ENCODE measurements at places on chromosomes 4 and X. TPM values are rescaled to one million over a fixed set of nuclear protein-coding genes. Genes with fewer than 3 reads are reported as not detected.

The ARAF gene
- total RNA-seq = 76.8 TPM

The NLGN3 gene
- total RNA-seq = 5.9 TPM

GRCh38 chr4:8315435-8316250 is 46.1 kb downstream of the HTRA3 start:
- H3K27me3 ChIP-seq = peaks cover 2% of the 10 kb centered on the region
- H3K36me3 ChIP-seq = peaks cover 2% of the 10 kb centered on the region
- peaks cover 15% of the 10 kb centered on the region for H3K4me1 ChIP-seq
- peak overlapping the region; percentile 93 for H3K27ac ChIP-seq
- DNase-seq = no peak

- peak; percentile 12 for DNase-seq
- H3K27ac ChIP-seq = no peak overlapping the region
- H3K36me3 ChIP-seq = no peaks in the 10 kb centered on the region
Observed at GRCh38 chr4:74675673-74676279, 118.5 kb downstream of the BTC start.

DNA sequence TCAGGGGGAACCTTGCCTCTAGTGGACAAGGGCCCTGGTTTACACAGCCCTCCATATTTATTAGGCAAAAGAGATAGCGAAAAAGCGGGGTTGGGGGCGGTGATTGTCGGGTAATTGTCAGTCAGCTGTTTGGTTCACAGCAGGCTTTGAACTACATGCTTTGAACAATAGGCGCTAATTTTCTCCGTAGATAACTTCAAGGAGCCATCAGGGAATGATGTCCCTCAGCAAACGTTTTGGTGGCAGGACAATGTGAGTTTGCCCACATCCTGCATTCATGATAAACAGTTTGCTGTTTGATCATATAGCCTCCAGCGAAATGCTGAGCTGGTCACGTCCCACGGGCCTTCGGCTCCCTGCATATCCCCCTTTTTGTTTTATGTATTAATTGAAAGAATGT is 65.2 kb downstream of the KANTR start:
- DNase-seq = no peak
- no peaks in the 10 kb centered on the region for H3K27me3 ChIP-seq
- no peak overlapping the region for H3K27ac ChIP-seq

The HS3ST1 gene
- 3.4 TPM for total RNA-seq

- peaks cover 16% of the 10 kb centered on the region for H3K27me3 ChIP-seq
- H3K4me1 ChIP-seq = peaks cover 20% of the 10 kb centered on the region
- DNase-seq = peak; percentile 21
- peak overlapping the region; percentile 86 for H3K4me3 ChIP-seq
Observed at GRCh38 chrX:133444952-133445831, 29.9 kb upstream of the GPC4 start.

GRCh38 chr4:25859429-25860148 is 3.2 kb downstream of the SEL1L3 start:
- H3K4me3 ChIP-seq = no peak overlapping the region
- H3K27me3 ChIP-seq = peaks cover 3% of the 10 kb centered on the region
- no peak overlapping the region for H3K27ac ChIP-seq
- peaks cover 2% of the 10 kb centered on the region for H3K36me3 ChIP-seq
- DNase-seq = no peak

DNA sequence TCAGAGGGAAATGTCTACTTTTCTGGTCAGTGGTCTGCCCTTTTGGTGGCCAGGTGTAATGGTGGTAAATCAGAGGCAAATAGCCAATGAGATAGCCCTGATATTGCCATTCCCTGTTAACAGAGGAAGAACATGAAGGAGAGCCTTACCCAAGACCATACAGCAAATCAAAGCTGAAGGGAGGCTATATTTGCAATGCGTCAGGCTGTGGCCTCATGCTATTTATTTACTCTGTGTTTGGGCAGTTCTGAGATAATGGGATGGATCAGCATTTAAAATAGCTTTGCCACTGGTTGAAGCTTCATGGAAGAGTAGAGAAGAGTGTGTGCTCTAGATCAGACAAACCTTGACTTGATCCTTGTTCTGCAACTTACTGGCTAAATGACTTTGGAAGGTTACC is 73.3 kb upstream of the MAML3 start:
- H3K4me1 ChIP-seq = no peaks in the 10 kb centered on the region
- H3K27ac ChIP-seq = no peak overlapping the region
- H3K36me3 ChIP-seq = no peaks in the 10 kb centered on the region
- no peak overlapping the region for H3K4me3 ChIP-seq

DNA sequence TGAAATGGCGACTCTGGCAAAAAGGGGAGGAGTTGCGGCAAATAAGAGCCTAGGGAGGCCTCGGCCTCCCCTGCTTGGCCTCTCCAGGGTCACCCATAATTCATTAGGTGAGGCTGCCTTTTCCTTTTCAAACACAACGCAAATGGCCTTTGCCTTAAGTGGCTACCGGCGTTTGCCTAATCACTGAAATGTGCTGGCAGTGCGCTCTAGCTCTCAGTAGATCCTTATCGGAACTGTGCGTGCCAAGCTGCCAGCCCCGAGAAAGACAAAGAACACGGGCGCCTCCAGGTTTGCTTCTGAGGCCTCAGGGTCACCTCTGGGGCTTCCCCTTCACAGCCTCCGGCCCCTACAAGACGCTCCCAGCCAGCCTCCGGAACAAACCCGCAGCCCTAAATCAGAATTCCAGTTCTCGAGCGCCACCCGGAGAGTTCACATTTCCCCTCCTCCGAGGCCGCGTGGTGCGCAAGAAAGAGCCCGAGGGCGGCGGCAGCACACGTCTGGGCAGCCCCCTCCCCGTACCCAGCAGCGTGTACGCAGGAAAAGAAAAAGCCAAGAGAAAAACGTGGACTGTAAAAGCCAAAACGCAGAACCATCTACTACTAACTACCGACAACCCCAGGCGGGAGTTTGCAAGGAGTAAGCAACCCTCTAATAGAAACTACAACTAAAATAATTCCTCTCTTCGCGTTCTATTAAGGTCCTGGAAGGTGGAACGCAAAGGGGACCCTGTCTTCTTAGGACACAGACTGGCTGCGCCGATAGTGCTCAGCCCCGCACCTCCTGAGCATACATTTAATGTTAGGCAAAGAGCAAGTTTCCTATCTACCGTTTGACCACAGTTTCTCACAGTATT is 76.5 kb upstream of the BCOR start:
- peak overlapping the region; percentile 66 for H3K4me3 ChIP-seq
- H3K27me3 ChIP-seq = peaks cover 17% of the 10 kb centered on the region
- DNase-seq = no peak
- no peaks in the 10 kb centered on the region for H3K36me3 ChIP-seq

The DUSP9 gene
- total RNA-seq = 36.5 TPM

The PHEX gene
- 0.71 TPM for total RNA-seq

- peak overlapping the region; percentile 2 for H3K4me3 ChIP-seq
- peaks cover 33% of the 10 kb centered on the region for H3K27me3 ChIP-seq
- peak overlapping the region; percentile 68 for H3K27ac ChIP-seq
- H3K36me3 ChIP-seq = no peaks in the 10 kb centered on the region
- DNase-seq = no peak
Observed at GRCh38 chr4:184814686-184815045, 11.1 kb downstream of the ACSL1 start.

GRCh38 chr4:87153078-87153870 is 67.1 kb downstream of the KLHL8 start:
- H3K27me3 ChIP-seq = no peaks in the 10 kb centered on the region
- H3K4me1 ChIP-seq = peaks cover 7% of the 10 kb centered on the region
- no peak overlapping the region for H3K4me3 ChIP-seq

DNA sequence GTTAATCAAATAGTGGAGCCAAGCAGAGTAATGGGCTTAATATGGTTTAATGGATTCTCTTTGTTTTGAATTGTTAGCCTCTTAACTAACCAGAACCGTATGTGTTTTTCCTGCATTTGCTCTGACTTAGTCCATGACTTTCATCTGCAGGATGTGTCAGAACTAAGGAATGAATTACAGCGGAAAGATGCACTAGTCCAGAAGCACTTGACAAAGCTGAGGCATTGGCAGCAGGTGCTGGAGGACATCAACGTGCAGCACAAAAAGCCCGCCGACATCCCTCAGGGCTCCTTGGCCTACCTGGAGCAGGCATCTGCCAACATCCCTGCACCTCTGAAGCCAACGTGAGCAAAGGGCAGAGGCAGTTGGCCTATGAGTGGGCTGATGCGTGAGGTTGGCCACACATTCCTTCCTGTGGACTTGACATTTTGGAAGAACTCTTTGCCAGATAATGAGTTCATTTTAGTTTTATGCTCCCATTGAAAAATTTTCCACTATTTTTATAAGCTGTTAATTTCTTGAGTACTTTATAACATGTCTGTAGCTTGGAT is 9.1 kb downstream of the MED28 start:
- no peak overlapping the region for H3K27ac ChIP-seq
- H3K36me3 ChIP-seq = peaks cover 33% of the 10 kb centered on the region
- DNase-seq = no peak
- H3K4me1 ChIP-seq = peaks cover 1% of the 10 kb centered on the region

GRCh38 chr4:31351695-31352094 is 631.5 kb downstream of the PCDH7 start:
- H3K27me3 ChIP-seq = no peaks in the 10 kb centered on the region
- no peaks in the 10 kb centered on the region for H3K36me3 ChIP-seq
- no peak for DNase-seq
- H3K4me3 ChIP-seq = no peak overlapping the region
- no peak overlapping the region for H3K27ac ChIP-seq

The SLC25A5 gene
- total RNA-seq = 224 TPM

The SH2D1A gene
- total RNA-seq = not detected

The MAGEE2 gene
- total RNA-seq = not detected

DNA sequence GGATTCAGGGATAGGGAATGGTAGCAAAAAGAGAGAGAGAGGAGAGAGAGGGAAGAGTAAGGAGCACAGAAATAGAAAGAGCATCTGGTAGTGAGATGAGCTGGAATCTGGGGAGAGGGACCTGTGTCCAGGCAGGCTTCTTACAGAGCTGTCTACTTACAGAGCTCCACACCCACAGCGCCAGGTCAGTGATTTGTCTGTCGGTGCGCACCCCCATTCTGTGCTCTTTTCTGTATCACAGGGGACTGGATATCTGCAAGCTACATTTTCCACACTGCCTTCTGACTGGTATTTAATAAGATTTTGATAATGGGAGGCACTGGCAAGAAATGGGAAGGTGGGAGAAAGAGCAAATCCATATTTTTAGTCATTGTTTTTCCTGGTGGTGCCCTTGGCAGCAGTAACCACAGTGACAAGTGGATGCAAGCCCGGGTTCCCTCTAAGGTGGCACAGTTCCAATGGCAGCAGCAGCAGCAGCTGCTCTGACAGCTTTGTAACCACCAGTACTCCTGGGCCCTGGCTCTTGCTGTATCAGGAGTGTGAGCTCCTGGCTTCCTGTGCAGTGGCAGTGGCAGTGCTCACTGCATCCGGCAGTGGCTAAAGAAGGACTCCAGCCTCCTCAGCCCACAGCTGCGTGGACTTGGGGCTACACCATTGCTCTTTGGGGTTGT is 300.5 kb downstream of the TRIML1 start:
- peaks cover 35% of the 10 kb centered on the region for H3K4me1 ChIP-seq
- DNase-seq = no peak
- no peak overlapping the region for H3K27ac ChIP-seq
- H3K36me3 ChIP-seq = no peaks in the 10 kb centered on the region
- no peaks in the 10 kb centered on the region for H3K27me3 ChIP-seq

DNA sequence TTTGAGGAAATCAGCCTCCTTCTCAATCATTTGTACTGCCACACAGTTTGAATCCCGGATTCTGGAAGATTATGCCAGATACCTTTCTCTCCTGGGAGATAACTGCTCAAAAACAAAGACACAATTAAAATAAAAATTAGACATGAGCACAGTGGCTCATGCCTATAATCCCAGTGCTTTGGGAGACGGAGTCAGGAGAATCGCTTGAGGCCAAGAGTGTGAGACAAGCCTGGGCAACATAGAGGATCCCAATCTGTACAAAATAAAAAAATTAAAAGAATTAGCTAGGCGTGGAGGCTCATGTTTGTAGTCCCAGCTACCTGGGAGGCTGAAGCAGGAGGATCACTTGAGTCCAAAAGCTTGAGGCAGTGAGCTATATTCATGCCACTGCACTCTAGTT is 376.3 kb upstream of the ZFP42 start:
- no peaks in the 10 kb centered on the region for H3K27me3 ChIP-seq
- no peak overlapping the region for H3K4me3 ChIP-seq
- H3K27ac ChIP-seq = no peak overlapping the region
- no peaks in the 10 kb centered on the region for H3K36me3 ChIP-seq
- DNase-seq = no peak

GRCh38 chrX:21176921-21177571 is 197.2 kb upstream of the CNKSR2 start:
- H3K4me3 ChIP-seq = no peak overlapping the region
- no peaks in the 10 kb centered on the region for H3K27me3 ChIP-seq
- H3K36me3 ChIP-seq = no peaks in the 10 kb centered on the region
- H3K4me1 ChIP-seq = peaks cover 6% of the 10 kb centered on the region
- no peak overlapping the region for H3K27ac ChIP-seq

DNA sequence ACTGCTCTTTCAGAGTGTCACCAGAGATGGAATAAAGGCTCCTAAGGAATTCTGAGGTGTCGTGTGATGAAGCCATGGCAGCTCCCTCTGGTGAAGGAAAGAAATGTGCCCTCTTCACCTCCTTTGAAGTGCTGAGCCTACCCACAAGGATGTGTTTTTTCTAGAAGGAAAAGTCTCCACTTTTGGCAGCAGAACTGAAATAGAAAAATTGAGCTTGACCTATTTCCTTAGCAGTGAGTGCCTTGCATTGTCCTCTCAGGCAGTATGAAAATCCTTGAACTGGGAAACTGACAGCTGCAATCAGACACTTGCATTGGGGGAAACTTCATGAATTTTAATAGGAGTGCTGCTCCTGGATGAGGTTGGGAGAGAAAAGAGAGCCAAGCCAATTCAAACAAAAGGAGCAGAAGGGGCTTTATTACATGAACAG is 95.2 kb downstream of the DCLK2 start:
- no peaks in the 10 kb centered on the region for H3K4me1 ChIP-seq
- DNase-seq = no peak
- H3K36me3 ChIP-seq = no peaks in the 10 kb centered on the region
- H3K27ac ChIP-seq = no peak overlapping the region

DNA sequence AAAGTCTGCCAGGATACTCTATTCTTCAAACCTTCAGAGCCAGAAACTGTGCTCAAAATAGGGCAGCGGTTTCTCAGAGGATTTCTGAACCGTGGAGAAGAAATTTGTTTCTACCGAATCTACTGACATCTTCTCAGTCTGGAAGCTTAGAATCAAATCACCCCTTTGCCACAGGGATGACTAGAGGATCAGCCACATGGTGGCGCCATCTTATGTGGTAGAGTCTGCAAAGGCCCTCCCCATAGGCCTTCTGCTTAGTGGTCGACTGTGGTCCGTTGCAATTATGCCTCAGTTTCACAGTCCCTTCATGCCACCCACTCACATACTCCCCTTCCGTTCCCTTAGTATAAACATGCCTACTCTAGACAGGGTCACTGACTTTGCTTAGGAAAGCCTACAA is 680.7 kb upstream of the SPANXN1 start:
- H3K36me3 ChIP-seq = peaks cover 1% of the 10 kb centered on the region
- no peak overlapping the region for H3K27ac ChIP-seq
- no peak for DNase-seq
- no peaks in the 10 kb centered on the region for H3K4me1 ChIP-seq

Data from progenitor cell of endocrine pancreas (in vitro differentiated cells).